RKO (cell line): ENCODE measurements at places on chromosomes 7 and 10.
A peak's percentile ranks its signal among the peaks of the same experiment; 100 is the strongest.

DNA sequence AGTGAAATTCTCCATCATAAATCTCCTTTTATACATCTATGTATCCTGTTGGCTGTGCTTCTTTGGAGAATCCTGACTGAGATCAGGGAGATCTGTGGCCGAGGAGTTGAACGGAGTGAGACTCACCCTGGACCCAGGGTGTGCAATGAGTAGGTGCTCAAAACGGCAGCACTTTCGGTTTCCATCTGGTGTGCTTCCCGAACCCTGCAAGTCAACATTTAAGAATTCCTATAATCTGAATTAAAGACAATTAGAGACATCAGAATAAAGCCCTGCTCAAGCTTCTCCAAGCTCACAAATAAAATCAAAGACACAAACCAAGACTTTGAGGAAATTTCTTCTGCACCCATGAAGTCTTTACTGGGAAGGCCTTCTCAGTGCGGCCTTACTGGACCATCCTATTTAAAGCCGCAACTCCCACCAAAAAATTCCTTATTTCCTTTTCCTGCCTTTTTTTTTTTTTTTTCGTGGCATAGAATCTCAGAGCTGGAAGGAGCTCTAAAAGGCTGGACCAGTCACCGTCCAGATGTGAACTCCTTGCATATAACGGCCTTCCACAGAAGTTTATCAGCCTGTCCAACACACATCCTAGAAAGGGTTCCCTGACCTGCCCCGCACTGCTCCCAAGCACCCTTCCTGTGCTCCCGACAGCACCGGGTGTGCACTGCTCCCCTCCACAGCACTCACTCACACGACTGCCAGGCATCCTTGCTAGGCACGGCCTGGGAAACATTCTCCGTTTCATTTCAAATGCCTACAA, 29.7 kb downstream of the GNA12 start:
- DNase-seq: no peak

DNA sequence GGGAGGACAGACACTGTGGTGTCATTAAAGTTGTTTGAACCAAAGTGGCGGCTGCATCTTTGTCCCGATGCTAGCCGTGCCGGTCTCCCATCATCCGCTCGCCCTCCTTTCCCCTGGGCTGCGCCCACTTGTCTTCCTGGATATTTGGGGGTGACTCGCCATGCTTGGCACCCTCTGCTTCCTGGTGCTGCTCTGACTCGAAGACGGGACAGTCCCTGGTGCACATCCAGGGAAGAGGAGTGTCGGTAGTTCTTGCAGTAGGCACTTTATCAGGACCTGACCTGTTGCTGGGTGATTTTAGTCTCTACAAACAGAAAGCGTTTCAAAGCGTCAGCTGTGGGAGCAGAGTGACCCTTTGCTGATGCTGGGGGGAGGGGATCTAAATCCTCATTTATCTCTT, 68.3 kb upstream of the DNAJB6 start:
- DNase-seq: peak; percentile 24

GRCh38 chr7:134732728-134733127, 46.7 kb upstream of the CALD1 start:
- no peak for DNase-seq

DNA sequence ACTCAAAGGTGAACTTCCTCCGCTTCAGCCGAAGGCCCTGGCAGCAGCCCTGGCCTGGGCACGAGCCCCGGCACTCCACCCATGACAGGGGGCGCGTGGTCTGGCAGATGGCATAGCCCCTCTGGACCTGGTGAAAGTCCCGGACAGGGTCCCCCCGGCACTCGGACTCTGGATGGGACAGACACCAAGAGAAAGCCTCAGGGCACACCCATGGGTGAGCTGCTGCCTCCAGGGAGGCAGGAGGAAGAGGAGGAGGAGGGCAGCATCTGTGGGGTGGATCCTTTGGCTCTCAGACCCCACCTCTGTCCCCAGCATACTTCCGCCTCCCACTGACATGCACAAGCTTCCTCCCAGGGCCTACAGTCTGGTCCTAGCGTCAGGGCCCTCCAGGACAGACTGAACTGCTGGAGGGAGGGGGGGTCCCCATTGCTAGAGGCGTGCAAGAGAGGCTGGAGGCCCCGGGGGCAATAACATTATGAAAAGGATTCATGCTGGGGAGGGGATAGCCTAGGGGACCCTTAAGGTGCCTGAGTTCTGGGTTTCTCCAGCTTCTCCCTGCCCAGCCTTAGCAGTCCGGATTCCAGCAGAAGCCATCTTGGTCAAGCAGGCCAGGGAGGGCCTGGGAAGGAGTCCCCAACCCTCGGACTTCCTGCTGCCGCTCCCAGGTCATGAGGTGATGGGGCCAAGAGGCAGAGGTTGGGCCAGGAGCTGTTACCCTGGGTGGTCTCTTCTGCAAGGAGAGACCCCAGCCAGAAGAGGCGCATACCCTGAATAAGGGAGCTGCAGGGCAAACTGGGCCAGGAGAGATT, 169.3 kb downstream of the LCOR start:
- DNase-seq: no peak

GRCh38 chr10:87846023-87846422, 17.3 kb downstream of the KLLN start:
- DNase-seq: peak; percentile 67

GRCh38 chr7:151851145-151851751, 25.7 kb downstream of the PRKAG2 start:
- no peak for DNase-seq

GRCh38 chr7:38070718-38071117, 107.3 kb upstream of the STARD3NL start:
- DNase-seq: peak; percentile 19

DNA sequence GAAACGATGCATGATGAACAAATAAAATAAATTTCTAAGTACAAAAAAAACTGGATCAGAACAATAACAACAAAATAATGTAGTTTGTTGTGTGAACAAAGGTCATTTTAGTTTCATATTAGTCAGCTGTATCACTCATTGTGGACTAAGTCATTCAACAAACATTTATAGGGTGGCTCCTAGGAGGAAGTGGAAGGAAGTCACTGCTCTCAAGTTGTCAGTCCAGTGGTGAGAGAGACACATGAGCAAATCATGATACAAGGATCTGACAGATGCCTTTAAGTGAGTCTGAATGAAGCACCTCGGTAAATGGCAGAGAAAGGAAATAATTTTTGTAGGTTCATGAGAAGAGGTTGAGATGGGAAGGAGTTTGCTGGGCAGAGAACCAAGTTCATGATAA, 56.8 kb downstream of the EPDR1 start:
- peak; percentile 59 for DNase-seq

GRCh38 chr7:148967032-148967372, 61.3 kb downstream of the PDIA4 start:
- DNase-seq: no peak

DNA sequence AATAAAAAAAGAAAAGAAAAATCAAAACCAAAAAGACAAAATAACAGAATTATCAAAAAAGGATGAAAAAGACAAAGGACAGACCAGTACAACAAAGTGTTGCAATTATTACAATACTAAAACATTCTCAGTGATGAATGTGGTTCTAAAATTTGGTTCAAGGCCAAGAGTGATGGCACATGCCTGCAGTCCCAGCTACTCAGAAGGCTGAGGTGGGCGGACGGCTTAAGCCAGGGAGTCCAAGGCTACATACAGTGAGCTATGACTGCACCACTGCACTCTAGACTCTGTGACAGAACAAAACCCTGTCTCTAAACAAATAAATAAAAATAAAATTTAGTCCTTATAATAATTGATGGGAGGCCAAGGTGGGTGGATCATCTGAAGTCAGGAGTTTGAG, 14.5 kb downstream of the BAZ1B start:
- DNase-seq: no peak

GRCh38 chr10:24891823-24892222, 60.6 kb downstream of the PRTFDC1 start:
- DNase-seq: no peak

- peak; percentile 92 for DNase-seq
These were observed 94.0 kb upstream of the ZMIZ1 start for GRCh38 chr10:78974617-78975317.

GRCh38 chr10:93464776-93465388, 17.3 kb downstream of the MYOF start:
- DNase-seq: no peak

GRCh38 chr10:22427890-22428571, 82.7 kb downstream of the SPAG6 start:
- peak; percentile 87 for DNase-seq

DNA sequence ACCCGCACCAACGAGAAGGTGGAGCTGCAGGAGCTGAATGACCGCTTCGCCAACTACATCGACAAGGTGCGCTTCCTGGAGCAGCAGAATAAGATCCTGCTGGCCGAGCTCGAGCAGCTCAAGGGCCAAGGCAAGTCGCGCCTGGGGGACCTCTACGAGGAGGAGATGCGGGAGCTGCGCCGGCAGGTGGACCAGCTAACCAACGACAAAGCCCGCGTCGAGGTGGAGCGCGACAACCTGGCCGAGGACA, 1.6 kb downstream of the VIM start:
- no peak for DNase-seq

GRCh38 chr10:111116211-111116610, 39.4 kb downstream of the ADRA2A start:
- DNase-seq: no peak

DNA sequence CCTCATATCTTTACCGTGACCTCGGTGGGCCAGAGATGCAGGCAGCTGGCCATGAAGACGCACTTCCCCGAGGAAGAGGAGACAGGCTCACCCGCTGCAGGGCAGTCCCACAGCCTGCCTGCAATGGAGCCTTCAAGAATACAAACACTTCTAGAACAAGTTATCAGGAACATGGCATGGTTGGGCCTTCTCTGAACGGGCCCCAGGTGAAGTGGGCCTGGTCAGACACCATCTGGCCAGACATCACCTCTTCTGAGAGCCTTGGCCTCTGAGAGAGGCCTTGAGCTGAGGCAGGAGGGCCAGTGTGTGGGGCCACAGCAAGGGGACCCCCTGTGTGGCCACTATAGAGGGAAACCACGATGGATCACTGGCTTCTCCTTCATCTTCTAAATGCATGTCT, 112.4 kb upstream of the GDF10 start:
- DNase-seq: no peak

- DNase-seq: no peak
These were observed 243.2 kb downstream of the HTR7 start for GRCh38 chr10:90614631-90615030.

- no peak for DNase-seq
These were observed 191.8 kb downstream of the TNS3 start for GRCh38 chr7:47389923-47390630.

DNA sequence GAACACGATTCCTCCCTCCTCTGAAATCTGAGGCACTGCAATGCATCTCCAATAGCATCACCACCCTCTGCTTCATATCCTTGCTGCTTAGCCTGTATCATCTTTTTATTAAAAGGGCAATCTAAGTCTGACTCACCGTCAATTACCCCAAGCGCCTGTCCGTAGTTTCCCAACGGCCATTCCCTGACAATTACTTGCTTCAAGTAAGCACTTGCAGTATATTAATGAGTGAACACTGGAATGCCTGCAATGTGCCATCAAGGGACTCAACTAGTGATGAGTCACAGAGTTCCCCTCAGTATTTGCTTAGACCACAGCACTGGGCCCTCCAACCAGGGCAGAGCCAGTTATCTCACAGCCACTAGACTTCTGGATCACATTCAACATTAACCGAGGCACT, 19.5 kb upstream of the PPP1R3C start:
- peak; percentile 8 for DNase-seq

- peak; percentile 3 for DNase-seq
These were observed at the start of gene ABCA13 for GRCh38 chr7:48171202-48171601. Gene ABCA13, plus strand, starts transcription at chr7:48171458. Its CDS starts 26 bp downstream, at chr7:48171484.

- peak; percentile 18 for DNase-seq
These were observed 41.5 kb downstream of the SMURF1 start for GRCh38 chr7:99102361-99102760.

- no peak for DNase-seq
These were observed 76.2 kb downstream of the PLCE1 start for GRCh38 chr10:94069884-94070283.

DNA sequence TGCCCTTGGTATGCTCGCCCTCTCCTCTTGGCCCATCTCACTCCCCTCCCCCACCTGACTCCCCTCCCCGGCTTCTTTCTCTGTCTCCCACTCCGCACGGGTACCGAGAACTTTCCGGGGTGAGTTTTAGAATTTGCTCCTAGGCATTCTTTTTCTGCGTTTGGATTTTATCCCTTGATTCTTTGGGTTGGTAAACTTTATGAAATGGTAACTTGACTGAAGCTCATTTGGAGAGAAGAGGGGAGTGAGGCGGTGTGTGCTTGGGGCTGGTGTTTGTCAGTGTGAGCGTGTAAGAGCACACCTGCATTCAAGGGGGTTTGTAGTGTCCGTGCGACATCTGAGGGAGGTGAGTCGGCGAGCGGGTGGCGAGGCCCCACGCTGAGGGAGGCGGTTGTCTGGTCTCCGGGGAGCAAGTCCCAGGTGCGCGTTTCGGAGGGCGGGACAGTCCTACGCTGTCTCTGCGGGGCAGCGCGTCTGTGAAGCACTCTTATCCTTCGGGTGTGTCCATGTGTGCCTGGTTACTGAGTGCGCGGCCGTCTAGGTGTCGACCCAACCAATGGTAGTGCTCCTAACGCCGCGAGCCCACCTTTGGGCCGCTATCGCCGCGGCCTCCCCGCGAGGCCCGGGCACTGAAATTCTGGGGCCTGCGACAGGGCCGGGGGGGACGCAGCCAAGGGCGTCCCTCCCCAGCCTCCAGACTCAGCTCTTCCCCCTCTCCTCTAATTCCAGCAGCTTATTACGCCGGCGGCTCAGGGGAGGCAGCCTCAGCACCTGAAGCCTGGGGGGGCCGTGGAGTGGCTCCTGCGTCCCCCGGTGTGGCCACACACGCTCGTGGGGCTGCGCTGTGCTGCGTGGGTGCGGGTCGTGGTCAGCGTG, 2.6 kb upstream of the ZNF503 start:
- peak; percentile 63 for DNase-seq

- no peak for DNase-seq
These were observed 27.4 kb upstream of the DIP2C start for GRCh38 chr10:716821-717220.

DNA sequence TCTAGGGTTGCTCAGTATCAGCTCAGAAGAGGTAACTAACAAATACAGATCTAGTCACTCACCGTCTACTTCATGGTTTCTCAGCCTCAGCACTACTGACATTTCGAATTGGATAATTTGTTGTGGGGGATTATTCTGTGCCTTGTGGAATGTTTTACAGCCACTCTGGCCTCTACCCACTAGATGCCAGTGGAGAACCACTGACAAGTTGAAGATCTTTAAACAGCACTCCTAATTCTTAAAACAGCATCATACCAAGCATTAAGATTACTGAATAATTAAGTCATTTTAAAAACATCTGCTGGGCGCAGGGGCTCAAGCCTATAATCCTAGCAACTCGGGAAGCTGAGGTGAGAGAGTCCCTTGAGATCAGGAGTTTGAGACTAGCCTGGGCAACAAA, 82.6 kb downstream of the UPF2 start:
- DNase-seq: no peak

DNA sequence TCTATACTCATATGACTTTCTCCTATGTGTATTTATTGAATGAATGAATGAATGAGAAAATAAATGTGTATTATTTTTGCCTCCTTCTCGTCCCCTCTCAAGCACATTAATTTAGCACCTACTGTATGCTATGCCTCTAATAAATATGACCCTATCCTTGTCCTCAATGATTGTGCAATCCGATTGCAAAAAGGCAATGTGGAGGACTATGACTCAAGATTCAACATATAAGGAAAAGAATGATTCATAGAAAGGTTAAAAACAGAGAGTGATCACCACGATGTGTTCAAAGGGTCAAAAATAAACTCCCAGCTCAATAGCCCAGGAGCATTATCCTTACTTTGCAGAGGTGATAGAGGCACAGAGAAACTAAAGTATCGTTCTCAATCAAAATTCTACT, 322.8 kb upstream of the SORCS1 start:
- no peak for DNase-seq
